ENCODE measurements at places on chromosomes 6 and 20.

- DNase-seq: no peak
Observed at GRCh38 chr20:16918366-16918765, 170.2 kb downstream of the OTOR start.

DNA sequence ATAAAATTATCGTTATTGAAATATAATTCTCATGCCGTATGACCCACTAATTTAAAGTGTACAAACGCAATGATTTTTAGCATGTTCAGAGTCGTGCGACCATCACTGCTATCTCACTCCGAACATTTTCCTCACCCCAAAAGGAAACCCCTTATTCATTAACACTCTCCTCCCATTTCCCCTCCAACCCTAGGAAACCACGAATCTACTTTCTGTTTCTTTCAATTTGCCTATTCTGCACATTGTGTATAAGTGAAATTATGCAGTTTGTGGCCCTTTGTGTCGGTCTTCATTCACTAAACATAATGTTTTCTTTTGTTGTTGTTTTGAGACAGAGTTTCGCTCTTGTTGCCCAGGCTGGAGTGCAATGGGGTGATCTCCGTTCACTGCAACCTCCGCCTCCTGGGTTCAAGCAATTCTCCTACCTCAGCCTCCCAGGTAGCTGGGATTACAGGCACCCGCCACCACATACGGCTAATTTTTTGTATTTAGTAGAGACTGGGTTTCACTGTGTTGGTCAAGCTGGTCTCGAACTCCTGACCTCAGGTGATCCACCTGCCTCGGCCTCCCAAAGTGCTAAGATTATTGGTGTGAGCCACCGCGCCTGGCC is 99.7 kb upstream of the ZNF217 start:
- DNase-seq: no peak

GRCh38 chr6:149445095-149445466 is 39.7 kb downstream of the ZC3H12D start:
- DNase-seq: no peak

- DNase-seq: no peak
Observed at GRCh38 chr20:13028673-13029072, 19.9 kb downstream of the SPTLC3 start.

DNA sequence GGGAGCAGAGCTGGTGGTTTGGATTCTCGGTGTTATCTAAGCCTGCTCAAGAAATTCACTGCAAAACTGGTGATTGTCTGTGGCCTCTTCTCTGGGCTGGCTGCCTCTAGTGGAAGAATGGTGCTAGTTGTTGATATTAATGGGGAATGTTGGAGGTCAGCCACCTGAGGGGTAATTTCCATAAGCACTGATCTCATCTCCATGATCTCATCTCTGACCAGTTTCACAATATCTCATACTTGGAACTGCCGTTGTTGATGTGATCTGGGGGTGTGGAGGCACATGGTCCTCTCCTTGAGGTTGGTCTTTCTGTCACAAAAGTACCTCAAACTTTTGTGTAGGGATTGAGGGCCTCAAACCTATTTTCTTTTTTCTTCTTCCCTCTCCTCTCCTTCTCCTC is 102.6 kb downstream of the CD109 start:
- no peak for DNase-seq

DNA sequence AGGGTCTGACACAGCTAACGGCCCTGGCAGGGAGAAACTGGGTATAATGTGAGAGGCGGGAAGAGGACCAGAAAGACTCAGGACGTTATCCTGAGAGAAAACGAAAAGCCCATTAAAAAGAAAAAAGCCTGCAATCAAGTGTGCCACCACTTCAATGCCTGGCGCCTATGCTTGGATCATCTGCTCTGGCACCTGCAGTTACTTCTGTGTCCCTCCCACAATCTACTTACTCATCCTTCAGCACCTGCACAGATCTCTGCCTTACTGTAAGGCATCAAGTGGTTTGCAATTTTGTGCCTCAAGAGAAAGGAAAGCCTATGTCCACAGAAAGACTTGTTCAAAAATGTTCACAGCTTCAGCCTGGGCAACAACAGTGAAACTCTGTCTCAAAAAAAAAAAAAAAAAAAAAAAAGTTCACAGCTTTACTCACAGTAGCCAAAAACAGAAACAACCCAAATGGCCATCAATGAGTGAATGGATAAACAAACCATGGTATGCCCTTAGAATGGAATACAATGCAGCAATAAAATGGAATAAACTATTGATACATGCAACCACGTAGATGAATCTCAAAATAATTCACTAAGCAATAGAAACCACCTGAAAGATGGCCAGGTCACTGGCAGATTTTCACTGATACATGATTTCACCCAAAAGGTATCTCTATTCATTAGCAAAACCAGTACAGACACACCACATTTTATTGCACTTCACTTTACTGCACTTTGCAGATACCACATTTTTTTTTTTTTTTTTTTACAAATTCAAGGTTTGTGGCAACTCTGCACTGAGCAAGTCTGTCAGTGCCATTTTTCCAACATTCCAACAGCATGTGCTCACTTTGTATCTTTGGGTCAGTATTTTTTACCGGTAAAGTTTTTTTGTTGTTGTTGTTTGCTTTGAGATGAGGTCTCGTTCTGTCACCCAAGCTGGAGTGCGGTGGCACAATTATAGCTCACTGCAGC is 48.6 kb downstream of the ABHD12 start:
- no peak for DNase-seq

- DNase-seq: no peak
Observed at GRCh38 chr6:143973097-143973966, 34.7 kb downstream of the PLAGL1 start.

- DNase-seq: no peak
Observed at GRCh38 chr6:137864812-137865508, 2.1 kb upstream of the TNFAIP3 start.

DNA sequence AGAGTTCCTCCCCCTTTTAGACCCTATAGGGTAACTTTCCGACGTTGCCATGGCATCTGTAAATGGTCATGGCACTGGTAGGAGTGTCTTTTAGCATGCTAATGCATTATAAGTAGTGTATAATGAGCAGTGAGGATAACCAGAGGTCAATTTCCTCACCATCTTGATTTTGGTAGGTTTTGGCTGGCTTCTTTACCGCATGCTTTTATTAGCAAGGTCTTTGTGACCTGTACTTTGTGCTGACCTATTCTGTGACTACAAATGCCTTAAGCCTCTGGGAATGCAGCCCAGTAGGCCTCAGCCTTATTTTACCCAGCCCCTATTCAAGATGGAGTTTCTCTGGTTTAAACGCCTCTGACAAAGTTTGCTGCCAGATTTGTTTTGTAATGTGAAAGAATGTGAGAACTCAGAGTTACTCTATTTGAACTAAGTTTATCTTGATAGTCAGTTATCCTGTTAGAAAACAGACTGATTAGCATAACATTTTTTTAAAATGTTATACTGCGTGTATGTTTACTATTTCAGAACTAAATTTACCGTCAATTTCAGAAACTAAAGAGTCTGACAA is 111.3 kb upstream of the PRSS16 start:
- no peak for DNase-seq

- DNase-seq: no peak
Observed at GRCh38 chr20:36045373-36045714, 77.0 kb downstream of the CNBD2 start.

GRCh38 chr6:26455357-26455970 is 2.3 kb upstream of the BTN2A1 start:
- DNase-seq: no peak

- DNase-seq: no peak
Observed at GRCh38 chr6:151494936-151495320, 1.1 kb downstream of the CCDC170 start.

DNA sequence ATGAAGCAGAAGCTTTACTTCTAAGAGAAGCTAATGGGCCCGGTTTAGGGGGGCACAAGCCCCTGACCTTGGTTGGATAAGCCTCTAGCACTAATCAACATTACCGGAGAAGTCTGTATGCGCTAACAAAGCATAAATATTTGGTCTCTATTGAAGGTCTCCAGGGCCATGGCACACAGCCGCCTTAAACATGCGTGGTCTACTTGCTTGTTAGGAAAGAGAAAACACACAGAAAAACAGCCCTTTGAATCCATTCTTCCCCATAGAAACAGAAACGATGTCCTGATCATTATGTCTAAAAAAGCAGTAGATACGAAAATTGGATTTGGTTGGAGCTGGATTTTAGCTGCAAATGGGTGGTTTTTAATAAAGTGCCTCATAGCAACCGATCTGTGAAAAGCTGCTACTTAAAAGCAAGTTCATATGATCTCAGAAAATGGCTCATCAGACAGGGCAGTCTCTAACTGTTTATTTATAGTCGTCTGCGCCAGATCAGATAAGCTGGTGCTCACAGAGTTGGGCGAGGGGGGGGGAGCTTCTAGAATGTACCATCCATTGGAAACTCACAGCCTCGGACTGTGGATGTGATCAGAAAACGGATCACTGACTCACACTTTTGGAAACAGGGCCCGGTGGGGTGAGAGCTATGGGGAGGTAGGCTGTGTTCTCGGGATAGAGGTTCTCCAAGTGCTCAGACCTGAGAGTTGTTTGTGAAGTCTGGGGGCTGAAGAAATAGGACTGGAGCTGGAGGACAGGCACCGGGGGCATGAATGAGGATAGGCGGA is 35.3 kb upstream of the APCDD1L start:
- no peak for DNase-seq

Data from activated B cell treated with CpG ODN at 0.5 μM for 24 hours (primary cell).